ENCODE measurements at places on chromosomes 3 and 15.

GRCh38 chr3:108127301-108127988 lies 36.6 kb upstream of the CD47 start:
- DNase-seq: peak; percentile 65

GRCh38 chr3:123422457-123422856 lies 26.4 kb downstream of the ADCY5 start:
- DNase-seq: no peak

- no peak for DNase-seq
Observed at GRCh38 chr3:47283193-47283537, 421 bp downstream of the KLHL18 start.

DNA sequence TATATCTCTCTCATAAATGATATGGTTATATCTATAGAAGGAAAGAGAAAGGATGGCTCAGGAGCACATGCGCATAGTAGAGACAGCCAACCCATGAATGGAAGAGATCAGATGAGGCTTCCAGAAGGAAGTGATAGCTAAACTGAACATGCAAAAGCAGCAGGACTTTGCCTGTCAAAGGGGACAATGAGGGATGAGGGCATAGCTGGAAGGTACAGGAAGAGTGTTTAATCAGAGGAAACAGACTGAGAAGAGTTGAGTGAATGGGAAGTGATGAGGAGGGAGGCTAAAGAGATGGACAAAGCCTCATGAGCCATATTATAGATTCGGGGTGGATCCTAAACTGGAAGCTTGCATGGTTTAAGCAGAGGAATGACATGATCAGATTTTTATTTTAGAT lies 26.5 kb upstream of the VEPH1 start:
- no peak for DNase-seq

GRCh38 chr3:100796556-100796955 lies 87.3 kb downstream of the TFG start:
- DNase-seq: no peak

DNA sequence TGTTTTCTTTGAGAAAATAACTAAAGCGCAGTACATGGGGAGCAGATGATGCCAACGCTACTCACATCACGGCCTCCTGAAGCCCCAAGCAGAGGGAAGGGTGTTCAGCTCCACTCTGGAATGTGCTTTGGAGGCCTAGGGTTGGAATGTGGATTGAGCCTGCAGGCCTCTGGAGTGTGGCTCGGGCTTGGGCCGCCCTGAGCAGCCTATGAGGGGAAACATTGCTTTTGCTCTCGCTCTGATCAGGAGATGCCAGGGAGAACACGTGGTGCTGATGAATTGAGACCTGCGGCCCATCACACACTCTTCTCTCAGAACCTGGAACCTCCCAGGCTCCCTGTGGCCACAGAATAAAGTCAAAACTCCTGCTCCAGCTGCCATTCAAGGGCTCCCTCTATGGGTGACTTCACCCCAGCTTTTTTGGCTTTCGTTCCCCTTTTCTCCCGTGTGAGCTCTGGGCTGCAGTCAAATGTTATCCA lies 23.3 kb downstream of the CCDC13 start:
- DNase-seq: peak; percentile 13
